ENCODE measurements at places on chromosomes 6 and 20.

GRCh38 chr20:36611625-36612024 is 6.0 kb downstream of the RAB5IF start:
- DNase-seq, result no peak

DNA sequence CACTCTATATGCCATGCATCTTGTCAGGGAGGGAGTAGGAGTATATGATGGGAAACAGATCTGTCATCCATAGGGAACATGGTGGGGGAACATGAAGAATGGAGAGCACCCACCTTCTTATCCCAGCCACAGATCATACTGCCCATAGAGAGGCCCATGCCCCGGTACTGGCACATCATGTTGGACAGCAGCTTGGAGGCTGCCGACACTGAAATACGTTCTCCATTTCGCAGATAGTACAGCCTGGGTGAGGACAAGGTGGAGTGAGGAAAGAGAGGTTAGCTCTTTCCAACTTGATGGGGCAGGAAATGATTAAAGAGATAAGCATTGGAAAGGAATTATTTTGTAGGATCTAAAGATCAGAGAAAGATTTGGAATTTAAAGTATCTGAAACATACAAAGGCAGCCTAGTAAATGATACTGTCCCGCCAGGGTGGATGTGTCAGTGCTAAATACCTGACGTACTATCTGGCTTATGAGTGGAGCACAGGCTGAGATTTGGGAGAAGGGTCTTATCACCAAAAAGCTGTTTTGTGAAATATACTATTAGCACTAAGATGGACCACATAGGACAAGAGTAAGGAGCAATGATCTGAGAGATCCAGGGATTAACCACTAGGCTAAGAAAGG is 1.7 kb downstream of the PSMB8 start:
- DNase-seq, result no peak

DNA sequence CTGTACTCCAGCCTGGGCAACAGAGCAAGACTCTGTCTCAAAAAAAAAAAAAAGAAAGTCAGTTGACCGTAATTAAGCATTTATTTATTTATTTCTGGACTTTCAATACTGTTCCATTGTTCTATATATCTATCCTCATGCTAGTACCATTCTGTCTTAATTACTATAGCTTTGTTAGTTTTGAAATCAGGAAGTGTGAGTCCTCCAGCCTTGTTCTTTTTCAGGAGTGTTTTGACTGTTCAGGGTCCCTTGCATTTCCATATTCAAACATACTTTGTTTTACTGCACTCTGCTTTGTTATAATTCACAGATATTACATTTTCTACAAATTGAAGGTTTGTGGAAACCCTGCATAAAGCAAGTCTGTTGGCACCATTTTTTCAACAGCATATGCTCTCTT is 36.7 kb upstream of the ASXL1 start:
- no peak for DNase-seq

- DNase-seq, result no peak
Measured at GRCh38 chr6:88575536-88575935, 387.9 kb downstream of the RNGTT start.

DNA sequence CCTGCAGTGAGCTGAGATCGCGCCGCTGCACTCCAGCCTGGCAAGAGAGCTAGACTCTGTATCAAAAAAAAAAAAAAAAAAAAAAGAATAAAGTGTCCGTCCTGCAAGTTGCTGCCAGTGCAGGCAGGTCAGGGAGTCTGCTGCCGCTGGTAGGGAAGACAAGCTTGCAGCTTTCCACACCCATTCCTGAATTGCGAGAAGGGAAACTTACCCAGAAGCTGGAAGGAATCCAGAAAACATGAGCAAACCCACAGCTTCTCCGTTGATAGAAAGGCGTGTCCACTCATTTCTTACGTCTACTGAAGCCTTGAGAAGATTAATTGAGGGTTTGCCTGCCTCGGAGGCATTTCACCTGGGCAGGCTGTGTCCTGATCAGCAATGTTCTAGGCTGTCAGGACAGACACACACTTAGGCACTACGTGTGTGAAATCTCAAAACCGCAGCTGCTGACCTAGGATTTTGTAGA is 61.6 kb upstream of the DSP start:
- no peak for DNase-seq

- no peak for DNase-seq
Measured at GRCh38 chr6:27800731-27801373, 111.3 kb downstream of the OR2B2 start.

- peak; percentile 47 for DNase-seq
Measured at GRCh38 chr6:112253841-112254816, at the start of gene LAMA4. TSS of gene LAMA4 (minus strand) at chr6:112254567. CDS start at chr6:112254150, 417 bp downstream.

GRCh38 chr6:137894779-137895385 is 27.8 kb downstream of the TNFAIP3 start:
- no peak for DNase-seq

DNA sequence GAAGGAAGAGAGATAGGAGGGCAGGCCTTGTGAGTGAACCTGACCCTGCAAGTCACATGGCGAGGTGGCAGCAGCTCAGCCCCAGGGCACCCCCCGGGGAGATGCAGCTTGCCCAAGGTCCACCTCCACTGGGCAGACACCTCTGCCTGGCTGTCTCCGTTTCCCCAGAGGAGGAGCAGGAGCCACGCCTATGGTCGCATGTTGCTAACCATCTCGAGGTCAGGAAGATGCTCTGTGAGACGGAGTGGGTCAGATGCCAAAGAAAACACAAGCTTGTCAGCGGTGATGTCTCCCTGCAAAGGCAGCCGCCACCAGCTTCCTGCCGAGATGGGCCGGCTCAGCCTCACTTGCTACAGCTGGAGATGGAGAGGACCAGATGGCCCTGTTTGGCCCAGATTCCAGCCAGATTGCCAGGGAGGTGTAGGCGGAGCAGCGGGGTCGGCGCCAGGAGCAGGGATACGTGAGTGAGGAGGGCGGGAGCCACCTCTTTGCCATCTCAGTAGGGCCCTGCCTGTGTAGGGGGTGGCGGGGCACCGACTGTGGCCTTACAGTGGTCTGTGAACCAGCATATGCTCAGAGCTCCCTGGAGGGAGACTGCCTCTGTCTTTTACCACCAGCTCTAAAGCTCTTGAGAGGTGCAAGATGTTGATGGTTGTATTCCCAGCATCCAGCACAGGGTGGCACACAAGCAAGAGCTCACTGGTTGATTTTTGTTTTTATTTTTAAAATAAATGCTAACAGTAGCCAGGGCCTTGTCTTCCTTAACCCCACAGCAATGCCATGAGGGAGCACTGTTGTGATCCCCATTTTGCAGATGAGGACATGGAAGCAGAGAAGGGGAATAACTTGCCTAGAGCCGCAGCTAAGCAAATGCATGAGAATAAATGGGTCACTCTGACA is 42.9 kb upstream of the FAM83D start:
- no peak for DNase-seq

DNA sequence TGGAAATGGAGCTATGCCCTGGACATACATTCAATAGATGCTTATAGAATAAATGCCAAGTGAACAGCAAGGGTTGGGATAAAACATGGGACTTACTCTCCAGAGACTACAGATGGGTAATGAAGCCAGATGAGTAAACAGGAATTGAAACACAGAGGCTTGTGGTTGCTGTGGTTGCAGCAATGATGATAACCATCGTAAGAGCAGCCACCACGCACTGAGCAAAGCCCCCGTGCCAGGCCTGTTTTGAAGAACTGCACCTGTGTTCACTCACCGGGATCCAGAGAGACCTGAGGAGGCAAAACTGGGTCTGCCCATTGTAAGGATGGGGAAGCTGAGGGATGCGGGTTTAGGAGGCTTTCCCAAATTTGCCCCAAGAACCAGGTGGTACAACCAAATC is 431.1 kb upstream of the CDH4 start:
- DNase-seq, result peak; percentile 45

DNA sequence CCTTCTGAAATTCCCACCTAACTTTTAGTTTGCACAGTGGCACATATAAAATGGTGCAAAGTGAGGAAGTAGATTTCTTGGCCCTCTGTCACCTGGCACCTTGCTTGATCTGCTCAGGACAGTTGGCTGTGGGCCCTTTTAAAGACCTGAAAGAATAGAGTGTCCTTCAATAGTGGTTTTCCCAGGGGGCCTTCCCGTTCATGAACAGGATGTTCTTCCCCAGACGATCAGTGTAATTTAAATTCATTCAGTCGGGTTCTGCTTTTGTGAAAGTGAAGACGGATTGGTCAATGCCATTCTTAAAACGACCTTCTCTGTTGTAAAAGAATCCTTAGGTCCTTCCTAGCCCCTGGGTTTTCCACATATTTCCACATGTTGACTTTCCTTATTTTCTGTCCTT is 178.5 kb downstream of the SASH1 start:
- no peak for DNase-seq

DNA sequence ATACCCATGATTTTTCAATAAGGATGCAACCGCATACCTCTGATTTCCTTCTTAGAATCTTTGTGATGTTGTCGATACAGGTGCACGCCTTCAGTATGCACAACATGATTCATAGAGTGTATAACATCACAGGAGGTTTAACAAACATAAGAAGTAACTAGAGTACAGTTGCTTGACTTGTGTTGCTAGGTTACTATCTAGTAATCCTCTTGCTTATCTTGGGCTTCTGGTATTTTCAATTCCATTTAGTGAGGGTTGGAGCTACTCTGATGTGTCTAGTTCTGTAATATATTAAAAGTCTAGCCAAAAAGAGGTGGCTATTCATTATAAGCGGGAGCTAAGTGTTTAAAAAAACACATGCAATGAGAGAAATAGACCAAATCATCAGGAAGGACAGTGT is 85.5 kb upstream of the TENT5A start:
- DNase-seq, result no peak

- no peak for DNase-seq
Measured at GRCh38 chr20:57040924-57041323, 225.5 kb downstream of the BMP7 start.

GRCh38 chr20:59731376-59731775 is 127.0 kb downstream of the PHACTR3 start:
- DNase-seq, result no peak

DNA sequence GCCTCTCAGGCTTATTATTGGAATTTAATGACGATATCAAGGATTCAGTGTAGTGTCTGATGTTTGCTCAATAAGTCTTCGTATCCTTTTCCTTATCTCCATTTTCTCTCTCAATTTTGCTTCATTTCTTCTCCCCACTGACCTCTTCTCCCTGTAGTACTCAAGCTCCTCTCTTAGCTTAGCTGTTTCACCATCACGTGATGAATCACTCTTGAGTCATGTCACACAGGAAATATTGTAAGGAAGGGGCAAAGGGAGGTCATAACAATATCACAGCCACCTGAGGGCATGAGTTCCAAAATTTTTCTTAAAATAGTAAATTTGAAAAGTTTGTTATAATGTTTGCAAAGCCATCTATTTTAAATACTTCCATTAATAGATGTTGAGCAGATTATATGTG is 392.2 kb upstream of the MARCKS start:
- no peak for DNase-seq

GRCh38 chr20:5674176-5674660 is 76.0 kb upstream of the SHLD1 start:
- DNase-seq, result peak; percentile 42

- DNase-seq, result peak; percentile 31
Measured at GRCh38 chr20:63829603-63829944, 1.5 kb downstream of the ZBTB46 start.

GRCh38 chr6:150177952-150178520 is 35.2 kb downstream of the PPP1R14C start:
- DNase-seq, result no peak

DNA sequence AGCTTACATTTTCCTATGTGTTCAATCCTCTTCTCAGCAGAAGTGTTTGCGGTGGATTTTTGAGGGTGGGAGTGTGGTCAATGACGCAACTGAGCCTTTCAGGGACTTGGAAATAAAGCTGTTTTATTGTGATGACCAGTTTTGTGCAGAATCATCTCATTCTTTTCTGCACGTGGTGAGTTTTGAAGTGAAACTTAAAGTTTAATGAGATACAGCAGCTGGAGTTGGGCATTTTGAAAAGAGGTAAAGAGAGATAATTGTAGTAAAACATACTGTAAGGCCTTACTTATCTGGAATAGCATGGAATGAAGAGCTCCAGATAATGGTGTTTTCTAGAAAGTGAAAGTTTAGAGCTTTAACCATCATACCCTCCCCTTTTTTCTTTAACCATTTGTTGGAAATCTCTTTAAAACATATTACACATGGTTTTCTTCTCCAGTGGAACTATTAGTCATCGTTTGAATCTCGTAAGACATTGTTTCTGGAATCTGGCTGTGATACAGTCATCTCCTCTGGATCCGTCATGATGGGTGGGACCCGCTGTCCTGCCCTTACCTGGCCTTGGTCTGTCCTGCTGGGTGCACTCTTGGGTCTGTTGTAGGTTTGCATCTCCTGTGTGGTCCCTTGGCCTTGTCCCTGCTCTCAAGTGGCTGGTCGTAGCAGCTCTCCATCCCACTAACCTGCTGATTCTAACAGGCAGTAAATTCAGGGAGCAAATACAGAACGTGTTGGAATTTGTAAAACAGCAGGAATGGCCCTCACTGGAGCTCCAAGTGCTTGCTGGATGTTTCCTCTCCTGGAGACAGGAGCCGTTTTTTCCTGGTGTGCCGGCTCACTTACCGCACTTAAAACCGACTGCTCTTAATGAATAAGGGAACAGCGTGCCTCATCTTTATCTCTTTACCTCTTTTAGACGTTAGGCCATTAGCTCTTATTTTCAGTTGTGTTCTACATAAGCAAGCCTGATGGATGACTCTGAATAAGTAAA is 29.8 kb downstream of the UST start:
- peak; percentile 16 for DNase-seq

- no peak for DNase-seq
Measured at GRCh38 chr6:158769771-158770432, 49.3 kb downstream of the EZR start.

DNA sequence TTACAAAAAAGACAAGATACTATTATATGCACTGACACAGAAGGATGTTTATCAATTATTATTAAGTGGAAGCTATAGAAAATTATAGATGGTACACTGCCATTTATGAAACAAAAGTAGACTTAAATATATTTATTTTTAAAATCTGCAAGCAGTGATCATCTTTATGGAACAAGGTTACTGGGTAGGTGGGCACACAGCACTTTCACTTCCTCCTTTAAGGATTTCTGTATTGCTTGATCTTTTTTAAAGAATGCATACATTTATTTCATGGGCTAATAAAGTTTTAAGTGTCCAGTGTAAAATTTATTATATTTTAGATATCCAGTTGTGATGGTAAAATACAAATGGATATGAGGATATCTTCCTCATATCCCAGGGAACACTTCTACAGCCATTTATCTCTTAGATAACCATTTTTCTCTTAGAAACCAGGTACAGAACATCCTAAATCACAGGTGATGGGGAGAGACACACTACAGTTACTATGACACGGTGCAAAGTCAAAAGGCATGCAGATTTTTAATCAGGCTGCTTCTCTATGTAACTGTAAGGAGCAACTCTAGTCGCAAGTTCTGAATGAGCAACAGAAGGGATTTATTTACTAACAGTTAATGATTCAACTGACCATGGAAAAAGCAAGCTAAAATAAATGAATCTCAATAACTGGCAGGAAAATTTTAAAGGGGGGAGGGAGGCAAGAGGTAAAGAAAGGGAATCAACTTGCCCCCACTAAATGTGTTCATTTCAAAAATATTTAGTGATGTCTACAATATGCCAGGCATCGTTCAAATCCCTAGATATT is 2.2 kb downstream of the FBXL4 start:
- DNase-seq, result no peak

GRCh38 chr20:3755269-3755668 is 12.3 kb downstream of the ADISSP start:
- DNase-seq, result no peak

- DNase-seq, result no peak
Measured at GRCh38 chr6:118324116-118324515, 224.0 kb upstream of the PLN start.

GRCh38 chr6:104601721-104602120 is 258.0 kb downstream of the HACE1 start:
- DNase-seq, result no peak

- no peak for DNase-seq
Measured at GRCh38 chr20:56316051-56316450, 42.7 kb upstream of the FAM210B start.

Measured in activated CD4-positive, alpha-beta T cell treated with anti-CD3 and anti-CD28 coated beads for 36 hours (primary cell).